Right hindlimb (tissue), 1 donor: ENCODE measurements at places on chromosomes 16 and 17.

GRCh38 chr16:760065-760464, 469 bp upstream of the MSLN start:
- no peak for DNase-seq

- DNase-seq, result no peak
Observed at GRCh38 chr16:53646506-53646905, 57.2 kb downstream of the RPGRIP1L start.

GRCh38 chr17:50149417-50150353, 792 bp downstream of the PPP1R9B start:
- DNase-seq, result no peak

DNA sequence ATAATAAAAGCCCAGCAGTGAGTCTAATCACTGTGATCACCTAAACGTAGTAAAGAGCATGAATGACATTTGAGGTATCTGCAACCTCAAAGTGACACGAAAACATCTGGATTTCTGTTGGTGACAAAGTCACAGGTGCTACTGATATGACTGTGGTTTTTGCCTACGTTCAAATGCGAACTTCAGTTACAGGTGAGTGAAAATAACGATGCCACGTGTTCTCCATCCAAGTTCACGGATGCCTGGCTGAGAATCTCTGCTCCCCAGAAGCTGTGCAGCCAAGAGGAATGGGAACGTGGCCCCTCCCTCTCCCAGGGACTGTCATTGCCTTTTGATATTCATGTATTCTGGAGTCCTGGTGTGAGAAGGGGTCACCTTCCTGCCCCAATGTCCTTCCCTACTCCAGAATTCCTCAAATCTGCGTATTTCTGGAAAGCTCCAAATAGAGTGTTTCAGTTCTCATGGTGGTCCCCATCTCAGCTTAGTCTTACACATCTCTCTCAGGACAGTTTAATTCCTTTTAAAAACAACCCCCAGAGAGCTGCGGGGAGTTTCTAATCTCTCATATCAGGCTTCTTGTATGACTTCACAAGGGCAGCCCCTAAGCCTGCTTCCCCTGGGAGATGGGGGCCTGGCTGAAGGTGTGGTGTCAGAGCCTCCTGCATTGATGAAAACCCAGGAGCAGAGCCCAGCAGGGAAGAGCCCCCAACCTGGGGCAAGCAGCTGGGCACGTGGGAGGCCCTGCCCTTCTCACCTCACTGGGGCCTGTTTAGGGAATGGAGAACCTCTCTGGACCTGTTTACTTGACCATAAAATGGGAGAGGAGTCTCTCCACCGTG, 25.8 kb downstream of the PIK3R5 start:
- no peak for DNase-seq

DNA sequence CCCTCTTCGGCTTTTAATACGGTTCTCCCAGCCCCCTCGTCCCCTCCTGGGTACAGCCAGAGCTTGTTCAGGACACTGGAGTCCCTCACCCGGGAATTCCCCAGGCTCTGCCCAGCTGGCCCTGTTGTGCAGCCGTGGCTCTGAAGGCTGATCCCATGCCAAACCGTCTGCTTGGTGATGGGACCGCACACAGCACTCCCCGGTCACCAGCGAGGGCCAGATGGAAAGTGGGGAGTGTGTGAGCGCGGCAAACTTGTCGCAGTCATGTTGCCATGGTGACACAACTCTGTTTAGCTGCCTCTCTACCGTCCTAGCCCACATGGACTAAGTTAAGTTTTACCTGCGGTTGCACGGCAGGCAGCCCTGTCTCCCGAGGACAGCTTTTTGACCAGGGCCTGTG, 107.9 kb downstream of the RAP1GAP2 start:
- DNase-seq, result peak; percentile 71

- DNase-seq, result no peak
Observed at GRCh38 chr17:66837226-66837625, 2.3 kb downstream of the CACNG5 start.

- no peak for DNase-seq
Observed at GRCh38 chr16:3590736-3591435, 13.7 kb upstream of the NLRC3 start.

DNA sequence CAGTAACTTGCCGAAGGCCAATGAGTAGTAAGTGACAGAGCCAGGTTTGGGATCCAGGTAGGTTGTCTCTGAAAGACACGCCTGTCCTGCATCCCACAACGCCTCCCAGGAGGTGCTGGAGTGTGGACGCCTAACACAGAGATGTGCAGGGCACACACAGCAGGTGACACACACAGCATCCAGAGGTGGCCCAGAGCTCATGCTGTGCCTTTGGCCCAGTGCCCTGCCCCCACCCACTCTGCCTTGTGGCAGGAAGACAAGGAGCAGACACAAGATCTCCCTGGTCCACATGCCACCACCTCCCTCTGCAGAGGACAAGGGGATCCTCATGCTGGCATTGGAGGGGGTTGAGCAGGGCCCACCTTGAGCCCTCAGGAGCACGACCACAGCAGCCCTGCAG, 14.7 kb upstream of the STH start:
- no peak for DNase-seq

DNA sequence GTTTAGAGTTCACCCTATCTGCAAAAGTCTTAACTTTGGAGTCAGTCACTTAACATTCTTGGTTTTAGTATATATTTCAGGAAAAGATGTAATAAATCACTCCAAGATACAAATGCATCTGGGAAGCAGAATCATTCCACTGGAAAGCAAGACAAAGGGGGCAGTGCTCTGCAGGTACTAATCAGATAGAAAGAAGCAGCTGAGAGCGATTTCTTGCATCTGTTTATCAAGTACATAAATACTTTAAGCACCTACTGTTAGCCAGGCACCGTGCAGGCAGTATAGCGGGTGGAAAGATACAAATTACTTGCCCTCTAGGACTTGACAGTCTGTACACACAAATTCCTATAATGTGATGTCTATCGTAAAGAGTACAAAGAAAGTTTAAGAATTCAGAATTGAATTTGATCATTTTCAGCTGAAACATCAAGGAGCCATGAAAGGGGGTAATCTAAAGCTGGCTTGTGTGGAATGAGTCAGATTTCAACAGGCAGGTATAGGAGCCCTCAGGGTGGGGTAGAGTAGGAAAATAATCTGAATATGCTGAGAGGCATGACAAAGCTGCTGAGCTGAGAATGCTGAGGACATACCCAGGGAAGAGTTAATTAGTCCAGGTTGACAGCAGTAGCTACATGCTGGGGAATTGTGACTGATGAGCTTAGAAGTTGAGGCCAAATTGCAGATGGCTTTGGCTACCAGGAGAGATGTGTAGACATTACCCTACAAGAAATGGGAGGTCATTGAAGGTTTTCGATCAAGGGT, 110.2 kb downstream of the CA10 start:
- no peak for DNase-seq

GRCh38 chr17:4666296-4666695, 24.8 kb upstream of the ALOX15 start:
- no peak for DNase-seq

DNA sequence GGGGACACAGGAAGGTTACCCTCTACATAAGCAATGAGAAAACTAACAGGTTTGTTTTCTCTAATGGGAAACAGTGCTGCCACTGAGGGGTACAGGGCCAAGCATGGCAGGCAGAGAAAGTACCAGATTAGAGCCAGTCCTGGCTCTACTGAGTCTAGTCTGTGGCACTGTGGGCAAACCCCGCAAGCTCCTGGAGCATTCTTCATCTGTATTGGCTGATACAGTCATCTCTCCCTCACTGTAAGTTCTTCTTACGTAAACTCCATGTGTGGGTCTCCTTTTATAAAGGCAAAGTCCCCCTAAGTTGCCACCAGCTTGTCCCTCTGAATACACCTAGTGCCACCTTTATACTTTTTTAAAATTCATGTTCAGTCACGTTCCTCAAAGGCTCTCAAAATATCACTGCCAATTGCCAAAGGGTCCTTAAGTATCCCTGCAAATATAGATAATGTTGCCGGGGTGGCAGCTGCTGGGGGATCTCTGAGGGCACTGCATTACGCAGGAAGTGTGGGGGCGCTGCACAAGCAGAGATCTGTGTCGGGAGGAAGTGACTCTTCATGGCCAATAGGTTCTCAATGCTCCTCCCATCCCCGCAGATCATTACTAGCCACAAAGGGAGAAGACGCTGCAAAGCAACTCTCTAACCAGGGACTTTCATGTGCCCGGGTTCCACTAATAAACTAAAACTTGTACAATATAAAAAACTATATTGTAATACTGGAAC, 18.8 kb downstream of the XPO6 start:
- DNase-seq, result no peak

DNA sequence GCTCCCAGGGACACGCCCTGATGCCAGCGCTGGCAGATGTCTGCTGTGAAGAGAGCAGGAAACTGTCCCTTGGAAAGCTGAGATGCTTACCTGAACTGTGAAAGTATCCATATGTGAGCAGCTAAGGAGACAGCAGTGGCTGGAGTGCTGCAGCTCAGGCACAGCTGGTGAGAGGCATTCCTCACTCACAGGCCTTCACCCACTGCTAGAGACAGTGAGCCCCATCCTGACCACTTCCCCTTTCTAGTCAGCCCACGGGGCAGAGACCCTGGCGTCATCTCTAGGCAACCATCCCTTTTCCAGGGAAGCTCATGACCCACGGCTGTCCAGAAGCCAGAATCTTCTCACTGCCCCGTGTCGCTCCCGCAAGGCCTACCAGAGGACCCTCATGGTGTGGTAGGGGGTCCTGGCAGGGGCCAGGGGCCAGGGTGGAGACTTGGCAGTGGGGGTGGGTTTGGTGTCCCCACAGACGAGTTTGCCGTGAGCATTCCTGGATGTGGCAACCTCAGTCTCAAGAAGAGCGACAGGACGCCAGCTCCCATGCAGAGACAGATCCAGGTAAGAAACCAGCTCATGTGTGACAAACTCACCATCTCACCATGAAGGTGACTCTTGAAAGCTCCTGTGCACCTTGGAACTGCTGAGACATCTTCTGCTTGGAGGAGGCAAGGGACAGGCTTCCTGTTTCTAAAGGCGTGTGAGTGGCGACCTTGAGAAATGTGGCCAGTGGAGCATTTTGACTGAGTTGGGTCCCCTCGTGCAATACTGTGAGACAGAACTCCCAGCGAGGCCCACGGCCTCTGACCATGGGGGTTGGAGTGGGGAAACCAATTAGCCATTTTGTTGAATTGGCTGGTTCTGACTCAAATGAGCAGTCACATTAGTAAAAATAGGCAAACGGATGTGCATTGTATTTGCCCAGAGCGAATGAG, at the start of gene SCIMP:
SCIMP (minus strand) TSS at position 216 of the 932 bp plus-strand sequence; CDS start at position 111, 105 bp downstream.
- no peak for DNase-seq

GRCh38 chr16:59913666-59914065, 1179.5 kb upstream of the GOT2 start:
- no peak for DNase-seq

DNA sequence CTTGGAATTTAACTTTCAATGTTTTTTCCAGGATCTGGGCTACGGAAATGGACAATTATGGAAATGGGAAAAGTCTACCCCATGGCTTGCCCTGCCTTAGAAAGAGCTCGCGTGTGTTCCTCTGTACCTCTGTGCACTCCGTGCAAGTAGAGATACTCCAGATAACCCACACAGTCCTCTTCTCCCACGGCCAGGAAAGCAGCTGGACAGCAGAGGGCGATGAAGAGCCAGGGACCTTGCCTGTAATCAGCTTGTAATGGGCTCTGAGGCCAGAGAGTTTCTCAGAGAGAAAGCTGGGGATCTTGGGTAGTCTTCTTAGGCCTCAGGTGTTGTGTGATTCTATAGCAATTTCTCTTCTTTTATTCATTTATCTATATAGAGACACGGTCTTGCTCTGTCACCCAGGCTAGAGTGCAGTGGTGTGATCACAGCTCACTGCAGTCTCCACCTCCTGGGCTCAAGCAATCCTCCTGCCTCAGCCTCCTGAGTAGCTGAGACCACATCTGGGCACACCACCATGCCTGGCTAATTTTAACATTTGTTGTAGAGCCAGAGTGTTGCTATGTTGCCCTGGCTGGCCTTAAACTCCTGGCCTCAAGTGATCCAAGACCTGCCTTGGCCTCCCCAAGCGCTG, 2.4 kb upstream of the SOCS7 start:
- DNase-seq, result peak; percentile 90

- DNase-seq, result peak; percentile 7
Observed at GRCh38 chr17:58302171-58302918, 21.6 kb upstream of the MPO start.

- DNase-seq, result no peak
Observed at GRCh38 chr16:23175651-23176050, 6.9 kb upstream of the SCNN1G start.

GRCh38 chr16:75506574-75506973, 11.3 kb upstream of the CHST6 start:
- no peak for DNase-seq

GRCh38 chr17:19386974-19387920, at the start of gene MFAP4:
TSS of gene MFAP4 (minus strand) at chr17:19387190. CDS start at chr17:19387155, 35 bp downstream.
- peak; percentile 96 for DNase-seq

- DNase-seq, result no peak
Observed at GRCh38 chr17:27360507-27360906, 66.6 kb downstream of the WSB1 start.

DNA sequence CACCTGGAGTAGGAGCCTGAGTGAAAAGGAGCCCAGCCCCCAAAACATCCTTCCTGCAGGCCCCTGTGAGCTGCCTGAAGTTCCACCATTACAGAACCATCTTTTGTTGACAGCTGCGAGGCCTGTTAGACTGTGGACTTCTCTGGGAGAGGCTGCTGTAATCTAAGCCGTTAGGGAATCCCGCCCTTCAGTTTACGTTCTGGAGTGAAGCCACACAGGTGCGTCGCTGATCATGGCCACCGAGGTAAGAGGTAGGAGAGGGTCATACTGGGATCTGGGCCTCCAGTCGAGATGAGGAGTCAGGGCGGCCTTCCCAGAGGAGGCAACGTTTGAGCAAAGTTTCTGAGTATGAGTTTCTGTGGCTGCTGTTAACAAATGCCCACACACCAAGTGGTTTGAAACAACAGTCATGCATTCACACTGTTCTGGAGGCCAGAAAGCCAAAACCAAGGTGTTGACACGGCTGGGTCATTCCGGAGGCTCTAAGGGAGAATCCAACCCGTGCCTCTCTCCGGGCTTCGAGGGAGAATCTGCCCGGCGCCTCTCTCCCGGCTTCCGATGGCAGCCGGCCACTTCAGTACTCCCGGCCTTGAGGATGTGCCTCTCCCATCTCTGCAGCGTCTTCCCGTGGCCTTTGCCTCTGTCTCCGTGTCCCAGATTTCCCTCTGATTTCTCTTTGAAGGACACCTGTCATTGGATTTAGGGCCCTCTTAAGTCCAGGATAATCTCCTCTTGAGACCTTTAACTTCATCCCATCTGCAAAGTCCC, 26.6 kb upstream of the ATP2C2 start:
- no peak for DNase-seq

GRCh38 chr17:35174835-35175334, 19.3 kb downstream of the SLC35G3 start:
- DNase-seq, result no peak

- DNase-seq, result no peak
Observed at GRCh38 chr16:10493276-10493675, 87.1 kb downstream of the EMP2 start.

- peak; percentile 27 for DNase-seq
Observed at GRCh38 chr17:83067718-83068261, 11.6 kb upstream of the METRNL start.
